ENCODE measurements at places on chromosomes 16 and 17.

- no peak for DNase-seq
Measured at GRCh38 chr17:55996826-55997225, 156.4 kb upstream of the ANKFN1 start.

GRCh38 chr16:10754941-10755340 lies 11.3 kb downstream of the NUBP1 start:
- no peak for DNase-seq

GRCh38 chr16:84459941-84460405 lies 44.5 kb downstream of the MEAK7 start:
- DNase-seq, result no peak

DNA sequence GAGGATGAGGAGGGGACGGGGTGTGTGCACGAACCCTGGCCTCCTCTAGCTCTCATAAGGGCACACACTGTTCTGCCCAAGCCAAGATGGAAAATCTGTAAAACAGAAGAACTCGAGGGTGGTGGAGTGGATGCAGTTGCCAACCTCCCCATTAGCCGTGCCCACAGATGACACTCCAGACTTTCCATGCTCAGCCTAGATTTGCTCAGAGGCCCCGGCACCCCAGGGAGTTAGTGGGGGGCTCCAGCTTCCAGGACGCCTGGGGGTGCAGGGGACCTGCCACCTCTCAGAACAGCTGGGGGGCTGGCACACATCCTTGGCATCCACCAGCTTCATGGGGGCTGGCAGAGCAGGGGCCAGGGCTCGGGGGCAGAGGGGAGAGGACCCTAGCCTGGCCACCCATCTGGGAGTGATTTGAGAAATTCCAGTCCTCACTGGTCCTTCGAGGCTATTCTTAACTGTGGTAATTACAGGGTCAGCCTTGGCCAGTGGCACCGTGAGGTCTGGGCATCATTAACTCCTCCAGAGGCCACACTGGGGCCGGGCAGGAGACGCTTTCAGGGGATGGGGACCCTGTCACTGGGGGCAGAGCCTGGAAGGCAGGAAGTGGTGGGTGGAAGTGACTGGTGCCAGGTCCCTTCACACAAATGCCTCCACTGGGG lies 14.3 kb downstream of the VASN start:
- no peak for DNase-seq

DNA sequence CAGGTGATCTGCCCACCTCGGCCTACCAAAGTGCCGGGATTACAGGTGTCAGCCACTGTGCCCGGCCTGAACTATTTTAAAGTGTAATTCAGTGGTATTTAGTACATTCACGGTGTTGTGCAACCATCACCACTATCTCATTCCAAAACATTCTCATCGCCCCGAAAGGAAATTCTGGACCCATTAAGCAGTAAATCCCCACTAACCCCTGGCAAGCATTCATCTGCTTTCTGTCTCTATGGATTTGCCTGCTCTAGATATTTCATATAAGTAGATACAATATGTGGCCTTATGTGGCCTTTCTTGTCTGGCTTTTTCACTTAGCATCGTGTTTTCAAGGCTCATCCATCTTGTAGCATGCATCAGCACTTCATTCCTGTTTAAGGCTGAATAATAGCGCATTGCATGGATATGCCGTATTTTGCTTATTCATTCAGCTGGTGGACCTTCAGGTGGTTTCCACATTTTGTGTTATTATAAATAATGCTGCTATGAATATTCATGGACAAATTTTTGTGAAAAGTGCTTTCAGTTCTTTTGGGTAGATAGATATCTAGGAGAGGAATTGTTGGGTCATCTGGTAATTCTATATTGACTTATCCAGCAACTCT lies 8.4 kb upstream of the HERPUD1 start:
- no peak for DNase-seq

GRCh38 chr17:56257075-56257474 lies 103.8 kb downstream of the ANKFN1 start:
- DNase-seq, result no peak

- no peak for DNase-seq
Measured at GRCh38 chr17:48162946-48163506, 55.5 kb downstream of the SNX11 start.

DNA sequence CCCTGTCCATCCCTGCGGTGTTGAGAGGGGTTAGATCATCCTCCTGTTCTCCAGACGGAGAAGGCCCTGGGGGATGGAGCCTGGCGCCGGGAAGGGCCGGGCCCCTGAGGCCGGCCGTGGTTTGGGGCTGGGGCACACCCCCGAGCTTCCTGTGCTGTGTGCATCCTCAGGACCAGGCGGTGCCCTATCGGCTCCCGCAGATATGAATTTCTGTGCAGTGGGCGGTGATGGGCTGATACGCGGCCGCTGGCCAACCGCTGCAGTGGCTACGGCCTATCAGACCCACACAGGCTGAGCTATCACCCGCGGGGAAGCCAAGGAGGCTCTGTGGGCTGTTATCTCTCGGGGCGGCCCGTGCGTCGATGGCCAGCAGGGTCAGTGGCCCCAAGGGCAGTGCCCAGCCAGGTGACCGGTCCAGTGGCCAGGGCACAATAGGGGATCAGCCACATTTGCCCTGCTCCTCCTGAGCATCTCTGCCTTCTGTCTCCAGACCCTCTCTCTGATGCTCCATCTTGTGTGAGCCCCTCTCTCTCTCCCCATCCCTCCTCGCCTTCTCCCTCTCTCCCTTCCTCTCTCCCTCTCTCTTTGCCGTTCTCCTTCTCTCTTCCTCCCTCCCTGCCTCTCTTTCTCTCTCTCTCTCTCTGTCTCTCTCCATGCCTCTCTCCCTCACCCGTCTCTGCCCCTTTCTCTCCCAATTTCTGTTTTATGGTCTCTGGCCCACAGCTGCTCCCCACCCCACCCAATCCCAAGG lies 38.7 kb downstream of the ZFPM1 start:
- DNase-seq, result no peak

DNA sequence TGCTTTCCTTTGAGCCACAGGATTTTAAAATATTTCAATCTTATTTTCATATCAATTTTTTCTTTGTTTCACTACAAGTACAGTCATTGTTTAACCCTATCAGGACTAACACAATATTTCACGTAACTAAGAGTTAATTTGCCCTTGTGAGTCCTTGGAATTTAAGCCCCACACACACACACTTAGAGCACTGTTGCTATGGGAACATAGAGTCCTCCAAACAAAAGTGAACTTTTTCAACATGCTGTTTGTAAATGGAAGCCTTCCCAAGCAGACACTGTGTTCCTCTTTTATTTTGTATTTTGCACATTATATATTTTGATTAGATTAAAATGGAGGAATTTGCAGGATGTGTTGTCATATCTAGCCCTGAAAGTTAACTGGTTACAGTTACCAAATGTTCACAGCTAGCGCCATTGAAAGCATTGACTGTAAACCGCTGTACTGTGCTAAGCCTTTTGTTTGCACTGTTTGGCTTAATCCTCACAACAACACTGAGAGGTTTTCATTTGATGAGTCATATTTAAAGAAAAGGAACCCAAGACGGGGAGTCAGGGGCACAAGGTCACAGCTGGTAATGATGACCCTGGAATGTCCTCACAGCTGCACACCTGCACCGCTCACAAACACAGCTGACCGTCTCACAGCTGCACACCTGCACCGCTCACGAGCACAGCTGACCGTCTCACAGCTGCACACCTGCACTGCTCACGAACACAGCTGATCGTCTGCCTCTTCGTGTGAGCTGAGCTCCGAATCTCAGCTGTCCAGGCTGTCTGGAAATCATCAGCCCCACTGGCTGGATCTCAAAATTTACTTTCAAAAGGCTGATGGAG lies 6.3 kb downstream of the HSBP1 start:
- no peak for DNase-seq

- no peak for DNase-seq
Measured at GRCh38 chr17:40605306-40605705, 40.0 kb upstream of the CCR7 start.

DNA sequence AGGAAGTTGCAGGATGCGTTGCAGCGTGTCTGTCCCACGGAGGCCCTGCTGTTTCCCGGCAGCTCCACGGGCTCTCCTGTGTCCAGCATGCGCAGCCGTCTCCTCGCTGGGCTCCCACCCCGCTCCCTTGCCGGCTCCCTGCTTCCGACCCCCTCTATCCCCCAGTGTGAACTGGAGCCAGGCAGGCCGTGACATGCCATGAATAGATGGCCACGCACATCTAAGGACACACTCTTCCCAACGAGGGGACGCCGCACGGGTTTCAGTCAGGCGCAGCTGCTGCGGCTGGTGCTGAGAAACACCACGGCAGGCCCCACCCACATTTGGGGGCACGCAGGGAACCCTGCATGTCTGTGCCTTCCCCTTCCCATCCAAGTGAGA lies 9.2 kb upstream of the HEXD start:
- no peak for DNase-seq

GRCh38 chr17:61084260-61084659 lies 315.4 kb upstream of the TBX2 start:
- DNase-seq, result no peak

DNA sequence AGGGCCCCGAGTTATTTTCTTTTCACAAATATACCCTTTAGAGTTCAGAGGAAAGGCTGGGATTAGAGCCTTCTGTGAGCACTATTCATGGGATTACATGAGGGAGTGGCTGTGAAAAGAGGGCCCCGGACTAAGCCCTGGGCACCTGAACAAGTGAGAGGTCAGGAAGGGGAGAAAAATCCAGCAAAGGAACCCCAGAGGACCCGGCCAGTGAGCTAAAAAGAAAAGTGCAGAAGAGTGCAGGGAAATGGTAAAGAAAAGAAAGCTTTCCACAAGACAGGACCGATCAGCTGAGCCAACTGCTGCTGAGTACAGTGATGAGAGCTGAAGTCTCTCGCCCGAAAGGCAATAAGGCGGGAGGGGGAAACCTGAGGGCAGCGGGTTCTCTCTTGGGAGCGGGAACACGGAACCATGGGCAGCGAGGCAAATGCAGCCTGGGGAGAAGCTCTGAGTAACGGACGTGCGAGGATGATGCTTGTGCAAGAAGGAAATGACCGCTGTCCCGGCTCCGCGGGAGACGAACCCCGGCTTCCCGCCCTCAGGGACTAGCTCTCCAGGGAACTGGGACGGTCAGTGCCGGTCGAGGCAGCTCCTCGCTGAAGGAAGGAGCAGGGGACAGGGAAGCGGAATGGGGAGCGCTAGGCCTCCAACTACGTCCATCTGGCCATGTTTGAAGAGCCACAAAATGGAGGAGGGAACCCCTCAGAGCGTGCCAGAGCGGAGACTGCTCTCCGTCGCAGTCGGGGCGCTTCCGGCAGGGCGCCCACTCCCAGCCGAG lies 665 bp upstream of the ALDH3A2 start:
- no peak for DNase-seq

Measured in immature natural killer cell (primary cell).